NCI-H187 (cell line): ENCODE measurements at places on chromosomes 6 and 20.
A peak's percentile ranks its signal among the peaks of the same experiment; 100 is the strongest.

DNA sequence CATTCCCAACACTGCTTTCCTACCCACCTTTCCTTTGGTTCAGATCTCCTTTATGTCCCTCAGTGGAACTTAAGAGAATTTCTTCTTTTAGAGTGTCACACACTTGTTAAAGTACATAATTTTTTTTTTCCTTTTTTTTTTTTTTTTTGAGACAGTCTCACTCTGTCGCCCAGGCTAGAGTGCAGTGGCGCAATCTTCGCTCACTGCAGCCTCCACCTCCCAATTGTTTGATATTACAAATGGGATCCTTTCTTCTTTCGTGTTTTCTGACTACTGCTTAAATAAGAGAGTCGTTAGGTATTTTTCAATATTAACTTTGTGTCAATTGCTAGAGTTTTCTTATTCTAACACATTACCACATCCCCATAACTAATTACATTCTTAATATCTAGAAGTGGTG, 29.1 kb downstream of the NUP153 start:
- DNase-seq: no peak

GRCh38 chr20:15609921-15610320, 963.3 kb downstream of the KIF16B start:
- no peak for DNase-seq

- no peak for DNase-seq
Measured at GRCh38 chr20:8901237-8902025, 167.5 kb upstream of the PLCB4 start.

GRCh38 chr6:138849791-138850190, 53.9 kb downstream of the ECT2L start:
- DNase-seq: no peak

DNA sequence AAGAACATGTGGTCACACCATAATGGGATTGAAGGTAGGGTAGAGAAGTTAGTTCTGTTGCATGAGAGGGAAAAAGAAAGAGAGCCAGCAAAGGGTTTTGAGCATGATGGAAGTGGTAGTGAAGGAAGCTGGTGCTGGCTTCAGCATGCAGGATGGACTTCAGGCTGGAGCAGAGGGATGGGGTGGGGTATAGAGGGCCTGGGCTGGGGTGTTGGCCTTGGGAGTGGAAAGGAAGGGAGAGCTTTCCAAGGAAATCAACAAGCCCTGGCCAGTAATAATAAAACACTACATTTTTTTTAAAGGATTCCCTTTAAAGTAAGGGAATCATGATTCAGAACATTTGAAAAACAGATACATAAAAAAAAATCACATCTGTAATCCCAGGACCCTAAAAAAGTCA, 61.2 kb downstream of the LAMA4 start:
- no peak for DNase-seq

DNA sequence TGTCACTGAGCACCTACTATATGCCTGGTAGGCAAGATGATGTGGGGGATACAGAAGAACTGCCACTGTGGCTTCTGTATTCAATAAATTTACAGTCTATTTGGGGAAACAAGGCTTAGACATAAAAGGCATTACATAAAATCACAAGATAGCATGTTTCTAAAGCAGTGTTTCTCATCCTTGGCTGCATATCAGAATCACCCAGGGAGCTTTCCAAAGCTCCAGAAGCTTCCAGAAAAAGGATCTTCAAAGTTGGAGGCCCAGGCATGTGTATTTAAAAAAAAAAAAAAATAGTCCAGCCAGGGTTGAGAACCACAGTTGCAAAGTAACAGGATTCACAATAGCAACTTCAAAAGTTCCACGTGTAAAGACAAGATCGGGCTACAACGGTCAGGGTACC, 112.4 kb upstream of the SPACA1 start:
- DNase-seq: no peak

DNA sequence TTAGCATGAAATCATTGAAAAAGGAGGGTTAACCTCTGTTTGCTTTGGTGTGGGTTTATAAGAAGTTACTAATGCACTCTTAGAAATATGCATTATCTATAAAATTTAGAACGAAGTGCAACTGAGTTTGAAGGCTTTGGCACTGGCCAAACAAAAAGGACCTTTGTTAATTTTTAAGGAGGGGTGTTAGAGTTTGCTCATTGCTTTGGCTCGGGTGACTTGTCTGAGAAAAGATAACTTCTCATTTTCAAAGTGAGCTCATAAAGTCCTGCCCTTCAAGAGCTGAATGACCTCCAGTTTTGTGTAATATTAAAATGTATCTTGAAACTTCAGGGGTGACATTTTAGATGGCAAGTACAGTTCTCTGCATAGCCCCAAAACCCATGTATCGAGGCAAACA, 25.9 kb downstream of the NEDD9 start:
- DNase-seq: no peak

GRCh38 chr20:46349742-46350056, 41.4 kb upstream of the CDH22 start:
- DNase-seq: no peak

DNA sequence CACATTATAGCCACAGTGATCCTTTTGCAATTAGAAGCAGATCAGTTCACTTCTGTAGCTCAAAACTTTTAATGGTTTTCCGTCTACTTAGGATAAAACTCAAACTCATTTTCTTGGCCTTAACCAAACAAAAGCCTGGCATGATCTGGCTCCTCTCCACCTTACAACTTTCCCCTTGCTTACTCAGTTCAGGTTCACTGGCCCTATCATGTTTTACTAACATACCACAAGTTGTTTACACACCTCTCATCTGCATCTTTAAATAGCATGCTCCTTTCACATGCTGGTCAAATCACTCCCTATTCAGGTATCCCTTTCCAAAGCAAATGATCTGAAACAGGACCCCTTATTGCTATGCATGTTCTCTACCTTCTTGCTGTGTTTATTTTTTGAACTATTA, 191.4 kb upstream of the FAM83B start:
- peak; percentile 21 for DNase-seq

- DNase-seq: peak; percentile 52
Measured at GRCh38 chr6:158817728-158818580, 1.2 kb downstream of the EZR start.

DNA sequence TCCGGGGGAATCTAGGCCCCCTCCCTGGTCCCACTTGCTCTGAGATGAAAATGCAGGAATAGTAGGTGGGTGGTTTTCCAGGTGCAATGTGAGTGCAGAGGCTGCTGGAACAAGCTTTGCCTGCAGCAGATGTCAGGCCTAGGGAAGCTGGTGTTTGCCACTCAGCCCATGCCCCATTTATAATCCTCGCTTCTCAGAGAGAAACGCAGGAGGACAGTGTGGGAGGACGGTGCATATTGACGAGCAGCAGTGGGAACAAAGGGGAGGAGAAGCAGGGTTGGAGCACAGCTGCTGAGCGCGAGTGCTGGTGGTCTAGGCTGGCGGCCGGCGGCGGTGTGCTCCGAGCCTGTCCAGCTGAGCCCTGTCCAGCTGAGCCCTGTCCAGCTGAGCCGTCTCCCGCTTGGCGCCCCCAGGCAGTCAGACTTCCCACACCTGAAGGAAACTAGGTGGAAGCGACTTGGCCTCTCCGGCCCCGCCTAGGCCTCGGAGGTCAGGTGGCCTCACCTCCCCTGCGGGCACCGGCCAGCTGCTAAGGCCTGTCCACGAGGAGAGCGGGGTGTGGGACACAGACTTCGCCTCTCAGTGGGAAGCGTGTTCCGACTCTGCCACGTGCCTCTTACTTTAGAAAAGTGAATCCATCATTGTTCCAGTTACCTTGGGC, 49.7 kb upstream of the FRMD1 start:
- no peak for DNase-seq

DNA sequence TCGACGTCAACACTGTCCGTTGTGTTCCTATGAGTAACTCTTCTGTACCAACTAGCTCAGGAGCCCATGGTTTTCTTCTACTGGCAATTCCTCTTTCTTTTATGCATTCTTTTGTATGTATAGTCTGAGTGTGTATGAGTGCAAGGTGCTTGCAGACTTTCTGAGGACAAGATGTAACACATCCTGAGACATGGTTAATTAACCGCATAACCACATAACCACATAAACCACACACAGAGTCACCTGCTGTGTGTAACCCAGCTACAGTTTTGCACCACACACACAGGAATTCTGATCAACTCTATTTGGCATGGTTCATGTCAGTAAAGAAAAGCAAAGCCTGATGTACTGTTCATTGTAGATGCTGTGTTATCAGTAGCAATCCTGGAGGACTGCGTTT, 98.6 kb downstream of the DACT2 start:
- DNase-seq: no peak

- DNase-seq: no peak
Measured at GRCh38 chr6:73516514-73517489, 4.0 kb downstream of the EEF1A1 start.

- DNase-seq: no peak
Measured at GRCh38 chr6:163252061-163252591, 162.4 kb upstream of the QKI start.

DNA sequence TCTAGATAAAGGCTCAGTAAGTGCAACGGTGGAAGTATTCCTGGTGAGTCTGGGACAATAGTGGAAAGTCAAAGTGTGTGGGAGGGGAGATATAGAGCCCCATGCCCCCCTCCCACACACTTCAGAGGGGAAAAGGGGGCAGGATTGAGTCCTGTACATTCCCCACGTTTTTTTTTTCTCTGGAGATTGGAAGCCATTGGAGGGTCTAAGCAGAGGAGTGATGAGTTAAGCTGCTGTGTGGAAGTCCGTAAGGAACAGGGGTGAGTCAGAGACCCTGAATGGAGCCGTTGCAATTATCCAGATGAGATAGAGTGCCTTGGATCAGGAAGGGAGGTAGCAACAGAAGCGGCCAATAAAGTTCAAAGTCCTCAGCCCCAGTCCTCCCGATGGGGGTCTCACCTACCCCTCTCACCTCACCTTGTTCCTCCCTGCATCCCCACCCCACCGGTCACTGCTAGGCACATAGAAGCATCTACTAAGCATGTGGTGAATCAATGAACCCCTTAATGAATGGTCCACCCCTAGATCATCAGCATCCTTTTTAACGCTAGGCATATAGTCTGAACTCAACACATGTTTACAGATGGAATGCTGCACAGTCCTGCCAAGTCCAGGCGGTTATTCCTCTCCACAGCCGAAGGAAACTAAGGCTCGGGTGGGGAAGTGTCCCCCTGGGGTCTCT, 662 bp upstream of the SLC9A8 start:
- DNase-seq: no peak

- DNase-seq: no peak
Measured at GRCh38 chr6:34911822-34912221, 22.8 kb downstream of the ANKS1A start.

DNA sequence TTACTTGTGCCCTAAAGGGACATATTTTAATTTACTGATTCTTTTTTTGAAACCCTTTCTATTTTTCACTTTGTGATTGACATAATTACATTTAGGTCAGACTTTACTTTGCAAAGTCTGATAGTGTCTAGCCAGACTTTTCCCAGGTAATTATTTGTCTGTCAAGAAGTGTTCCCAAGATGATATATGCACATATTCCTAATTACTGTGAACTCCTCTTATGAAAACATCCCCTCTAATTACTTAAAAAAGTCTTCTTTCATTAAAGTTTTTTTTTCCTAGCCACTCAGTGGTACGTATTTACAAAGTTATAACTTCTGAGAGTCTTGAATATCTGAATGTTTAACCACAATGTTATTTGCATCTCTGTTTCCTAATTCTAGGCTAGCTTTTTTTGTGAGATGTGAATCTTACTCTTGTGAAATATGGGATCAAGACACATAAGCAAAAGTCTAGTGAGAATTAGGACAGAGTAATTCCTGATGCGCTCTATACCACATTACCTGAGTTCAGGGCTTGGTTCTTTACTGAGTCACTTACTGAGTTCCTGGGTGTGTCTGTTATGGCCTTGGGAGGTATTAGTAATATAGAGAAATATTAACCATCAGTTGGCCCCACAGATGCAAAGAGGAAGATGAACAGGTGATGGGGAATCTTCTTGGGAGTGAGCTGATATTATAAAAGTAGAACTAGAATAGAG, 27.9 kb downstream of the FAM83B start:
- no peak for DNase-seq

DNA sequence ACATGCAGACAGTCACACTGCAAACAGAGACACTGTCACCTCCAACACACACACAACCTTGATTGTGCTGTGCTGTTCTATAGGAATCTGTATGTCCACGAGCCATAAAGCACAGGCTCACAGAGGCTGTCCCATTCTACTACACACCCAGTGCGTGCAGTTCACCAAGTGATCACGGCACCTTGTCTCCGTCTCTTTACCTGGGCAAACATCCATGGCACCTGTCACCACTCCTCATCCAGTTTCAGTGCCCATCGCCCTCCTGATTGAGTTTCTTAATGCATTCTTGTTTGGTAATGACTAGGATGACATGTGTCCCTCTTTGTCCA, 65.8 kb upstream of the STMND1 start:
- no peak for DNase-seq

GRCh38 chr6:66735106-66735890, 1028.3 kb upstream of the EYS start:
- no peak for DNase-seq

GRCh38 chr20:54144847-54145414, 28.9 kb downstream of the CYP24A1 start:
- DNase-seq: no peak

- no peak for DNase-seq
Measured at GRCh38 chr6:85081102-85081501, 316.7 kb upstream of the TBX18 start.

DNA sequence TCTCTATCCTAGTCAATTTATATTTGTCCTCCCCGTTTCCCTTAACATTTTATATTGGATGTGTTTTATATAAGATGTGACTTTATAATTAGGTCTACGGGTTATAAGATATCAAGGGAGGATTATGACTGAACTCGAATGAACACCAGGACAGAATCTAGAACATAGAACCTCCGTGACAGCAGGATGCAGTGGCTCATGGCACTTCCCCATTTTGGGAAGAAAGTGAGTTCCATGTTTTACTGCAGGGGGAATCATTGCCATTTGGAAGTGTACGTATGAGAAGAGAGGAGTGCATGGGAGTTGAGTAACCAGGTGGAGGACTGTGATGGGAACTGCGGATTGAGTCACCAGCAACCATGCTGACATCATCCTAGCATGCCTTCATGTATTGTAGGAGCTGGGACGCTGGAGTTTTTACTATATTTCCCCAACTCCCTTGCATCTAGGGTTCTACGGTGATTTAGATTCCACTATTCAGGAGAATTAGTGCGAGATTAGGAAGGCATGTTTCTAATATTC, 56.1 kb upstream of the FOXC1 start:
- DNase-seq: no peak

DNA sequence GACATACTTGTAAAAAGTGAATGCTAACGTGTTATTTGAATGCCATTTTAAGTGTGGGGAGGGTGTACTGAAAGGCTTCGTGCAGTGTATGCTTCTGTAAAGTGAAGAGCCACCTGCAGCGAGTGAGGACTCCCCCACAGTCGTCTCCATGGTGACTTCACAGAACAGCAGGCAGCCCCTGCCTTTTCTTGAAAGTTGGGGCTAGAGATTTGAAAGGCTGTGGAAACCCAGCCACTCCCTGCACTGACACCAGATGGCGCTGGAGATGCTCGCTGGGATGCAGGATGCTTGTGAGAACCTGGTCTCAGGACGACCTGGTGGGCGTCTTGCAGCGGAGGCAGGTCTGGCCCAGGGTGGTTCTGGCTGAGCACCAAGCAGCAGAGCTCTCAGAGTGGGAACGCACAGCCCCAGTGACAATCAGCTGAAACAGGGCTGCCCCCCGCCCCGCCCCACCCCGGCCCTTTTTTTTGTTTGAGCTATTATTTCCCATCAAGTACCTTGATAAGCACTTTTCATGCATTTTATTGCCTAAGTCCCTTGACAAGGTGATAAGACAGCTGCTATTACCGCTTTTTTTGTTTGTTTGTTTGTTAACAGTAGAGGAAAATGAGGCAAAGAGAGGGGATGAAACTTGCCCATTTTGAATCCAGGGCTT, 150.3 kb downstream of the SYCP2 start:
- peak; percentile 56 for DNase-seq

- no peak for DNase-seq
Measured at GRCh38 chr6:71608646-71609045, 277.7 kb upstream of the RIMS1 start.
